HCT116 (cell line): ENCODE measurements at places on chromosomes 7 and 10.

DNA sequence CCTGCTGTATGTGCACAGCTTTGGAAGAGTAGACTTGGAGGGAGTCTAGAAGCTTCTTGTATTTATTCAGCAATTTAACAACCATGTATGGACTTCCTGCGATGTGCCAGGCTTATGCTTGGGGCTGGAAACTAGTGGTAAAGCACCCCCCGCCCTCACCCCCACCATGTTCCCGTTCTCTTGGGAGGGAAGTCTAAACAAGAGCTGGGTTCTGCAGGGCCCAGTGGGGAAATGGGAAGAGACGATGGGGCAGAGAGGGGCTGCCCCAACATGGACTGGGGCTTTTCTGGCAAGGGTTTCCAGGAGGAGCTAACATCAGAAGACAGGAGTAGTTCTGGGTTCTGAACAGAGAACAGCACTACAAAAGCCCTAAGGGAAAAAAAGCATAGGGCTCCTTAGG is 8.0 kb downstream of the RASSF4 start:
- DNase-seq: no peak

DNA sequence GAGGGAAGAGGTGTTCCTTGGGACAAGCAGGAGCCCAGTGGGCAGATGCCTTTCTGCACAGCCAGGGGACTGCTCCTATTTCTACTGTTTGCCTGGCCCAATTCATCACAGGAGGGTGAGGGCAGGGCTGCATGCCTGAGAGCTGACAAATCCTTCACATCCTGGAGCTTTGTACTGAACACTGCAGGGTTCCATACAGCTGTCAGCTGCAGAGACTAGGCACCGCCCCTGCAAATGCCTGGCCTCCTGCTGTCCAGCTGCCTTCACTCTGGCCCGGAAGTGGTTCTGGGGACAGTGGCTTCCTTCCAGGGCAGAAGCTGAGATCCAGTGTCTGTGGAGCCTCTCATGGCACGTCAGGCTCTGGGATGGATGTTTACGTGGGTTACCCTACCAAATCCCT is 470.7 kb downstream of the DNAJB6 start:
- peak; percentile 40 for DNase-seq

DNA sequence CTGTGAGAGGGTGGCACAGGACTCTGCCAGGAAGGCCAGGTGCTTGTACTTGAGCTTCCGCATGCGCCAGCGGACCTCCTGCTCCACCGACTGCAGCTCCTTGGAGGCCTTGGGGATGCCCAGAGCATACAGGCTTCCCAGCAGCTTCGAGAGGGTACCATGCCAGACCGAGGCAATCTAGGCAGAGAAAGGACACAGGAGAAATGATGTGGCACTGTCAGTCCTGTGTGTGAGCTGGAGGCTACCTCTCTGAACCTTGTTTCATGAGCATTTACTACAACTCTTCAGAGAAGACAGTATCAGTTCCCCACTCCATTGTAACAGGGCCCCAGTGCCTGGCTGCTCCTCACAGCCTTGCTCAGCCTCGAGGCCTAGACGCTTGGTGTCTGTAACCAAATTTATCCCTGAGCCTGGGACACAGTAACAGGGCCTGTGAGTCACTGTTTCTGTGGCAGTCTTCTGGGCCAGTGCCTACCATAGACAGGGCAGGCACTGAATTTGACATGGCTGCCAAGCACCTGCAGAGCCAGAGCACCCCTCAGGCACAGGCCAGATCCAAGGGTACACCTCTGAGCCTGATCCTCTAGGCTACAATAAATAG is 5.8 kb downstream of the TBRG4 start:
- no peak for DNase-seq

DNA sequence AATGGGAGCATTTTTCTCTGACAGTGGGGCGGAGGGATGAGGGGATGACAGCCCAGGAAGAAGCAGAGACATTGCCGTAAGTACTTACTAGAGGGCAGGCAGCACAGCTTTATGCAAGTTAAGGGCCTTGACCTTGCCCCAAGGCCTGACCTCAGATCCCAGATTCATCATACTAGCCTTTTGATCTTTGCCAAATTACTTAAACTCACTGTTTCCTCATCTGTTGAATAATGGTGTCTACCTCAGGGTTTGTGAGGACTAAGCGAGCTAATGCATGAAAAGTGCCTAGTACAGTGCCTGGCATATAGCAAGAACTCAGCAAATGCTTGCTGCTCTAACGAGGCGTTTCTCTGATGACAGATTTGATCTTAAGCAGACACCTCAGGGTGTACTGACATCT is 3.5 kb upstream of the SEMA4G start:
- no peak for DNase-seq

DNA sequence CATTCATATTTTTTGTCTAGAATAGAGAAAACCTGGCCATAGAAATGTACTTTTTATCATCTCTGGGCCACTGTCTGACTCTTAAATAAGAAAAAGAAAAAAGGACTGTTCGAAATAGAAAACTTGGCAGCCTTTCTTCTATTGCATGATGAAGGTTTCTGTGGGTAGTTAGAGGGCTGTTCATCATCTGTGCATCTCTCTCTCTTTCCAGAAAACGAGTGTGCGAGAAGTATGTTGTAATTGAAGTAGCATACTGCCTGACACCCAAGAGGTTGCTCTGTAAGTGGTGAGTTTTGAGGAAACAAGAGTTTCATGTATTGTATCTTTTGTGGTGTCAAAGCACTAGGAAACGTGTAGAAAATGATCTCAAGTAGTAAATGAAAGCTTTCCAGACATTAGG is 343.2 kb upstream of the TMEM229A start:
- DNase-seq: no peak

- DNase-seq: peak; percentile 6
These were observed 589.5 kb downstream of the ARL4A start for GRCh38 chr7:13276977-13277376.

GRCh38 chr10:15704581-15704968 is 15.1 kb downstream of the ITGA8 start:
- DNase-seq: no peak

DNA sequence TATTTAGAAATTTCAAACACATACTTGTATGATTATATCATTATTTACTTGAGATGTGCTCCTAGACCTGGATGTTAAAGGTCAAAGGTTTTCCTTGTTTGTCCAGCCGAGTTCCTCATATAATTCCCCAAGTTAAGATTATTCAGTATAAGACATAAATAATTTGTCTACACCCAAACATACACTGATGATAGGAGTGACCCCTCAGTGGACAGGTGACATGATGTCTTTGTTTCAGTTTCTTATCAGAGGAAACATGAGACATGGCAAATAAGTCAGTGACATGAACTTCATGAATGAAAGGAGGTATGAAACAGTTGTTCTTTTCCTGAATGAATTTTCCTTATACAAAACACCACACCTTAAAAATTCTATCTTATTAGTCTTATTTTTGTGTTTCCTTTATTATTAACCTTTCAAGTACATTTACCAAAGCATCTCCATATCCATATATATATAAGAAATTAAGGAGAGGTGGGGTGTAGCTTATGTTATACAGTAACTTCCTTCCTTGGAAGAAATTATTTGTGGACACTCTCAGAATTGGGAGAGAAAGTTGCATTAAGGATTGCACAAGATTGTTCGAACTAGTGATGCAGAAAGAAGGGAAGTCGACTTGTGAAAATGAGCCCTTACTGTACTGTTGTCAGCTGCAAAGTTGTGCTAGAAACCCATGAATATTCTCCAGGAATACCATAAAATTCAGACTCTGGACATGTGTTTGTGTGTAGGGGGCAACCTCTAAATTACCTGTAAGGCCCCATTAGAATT is 60.5 kb downstream of the POM121L12 start:
- no peak for DNase-seq

DNA sequence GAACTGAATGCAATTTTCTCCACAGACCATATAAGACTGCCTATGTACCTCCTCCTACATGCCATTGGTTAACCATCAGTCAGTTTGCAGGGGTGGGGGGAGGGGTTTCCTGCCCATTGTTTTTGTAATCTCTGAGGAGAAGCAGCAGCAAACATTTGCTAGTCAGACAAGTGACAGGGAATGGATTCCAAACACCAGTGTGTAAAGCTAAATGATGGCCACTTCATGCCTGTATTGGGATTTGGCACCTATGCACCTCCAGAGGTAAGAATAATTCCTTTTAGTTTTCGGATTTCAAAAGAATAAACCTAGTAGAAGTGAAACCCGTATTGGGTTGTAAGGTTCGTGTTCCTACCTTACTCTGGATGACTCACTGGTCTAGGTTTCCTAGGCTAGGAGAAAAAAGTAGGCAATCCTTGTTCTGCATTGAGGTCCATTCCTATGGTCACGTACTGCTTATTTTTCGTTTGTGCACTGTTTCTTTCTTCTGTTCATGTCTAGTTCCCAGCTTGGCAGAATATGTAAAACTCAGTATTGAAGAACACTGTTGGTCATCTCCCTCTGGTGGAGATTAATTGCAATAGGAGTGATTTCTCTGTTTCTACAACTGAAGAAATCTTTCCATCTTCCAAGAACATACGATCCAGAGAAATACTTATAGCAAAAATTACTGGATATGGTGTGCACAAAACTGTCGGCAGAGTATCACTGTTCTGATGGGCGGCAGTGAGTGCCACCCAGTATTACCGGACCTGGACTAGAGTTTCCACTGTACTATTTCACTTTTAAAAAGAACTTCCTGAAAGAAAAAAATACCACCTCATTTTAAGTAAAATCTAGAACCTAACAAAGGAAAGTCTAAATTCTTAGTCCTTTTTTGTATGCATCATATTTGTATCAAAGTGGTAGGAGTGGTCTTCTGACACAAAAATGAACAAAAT is at the start of gene AKR1C3:
TSS of gene AKR1C3 (plus strand) at position 150 of the 941 bp plus-strand sequence. CDS start at position 181, 31 bp downstream.
- peak; percentile 51 for DNase-seq

DNA sequence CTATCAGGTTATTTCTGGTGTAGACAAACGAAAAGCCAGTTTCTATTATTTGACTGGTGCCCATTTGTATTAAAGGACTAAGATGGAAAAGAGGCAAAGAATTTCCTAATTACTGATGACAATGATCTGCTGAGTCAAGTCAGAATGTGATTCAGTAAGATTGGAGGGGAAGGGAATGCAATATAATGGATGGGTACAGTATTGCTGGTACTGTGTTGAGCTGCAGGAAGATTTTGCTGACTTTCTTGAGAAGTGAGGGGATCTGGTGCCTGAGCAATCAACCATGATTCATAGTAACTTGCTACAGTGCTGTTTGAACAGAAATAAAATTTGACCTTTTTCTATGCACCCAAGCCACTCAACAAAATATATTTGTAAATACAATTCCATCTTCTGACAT is 139.1 kb upstream of the RHEB start:
- DNase-seq: no peak

DNA sequence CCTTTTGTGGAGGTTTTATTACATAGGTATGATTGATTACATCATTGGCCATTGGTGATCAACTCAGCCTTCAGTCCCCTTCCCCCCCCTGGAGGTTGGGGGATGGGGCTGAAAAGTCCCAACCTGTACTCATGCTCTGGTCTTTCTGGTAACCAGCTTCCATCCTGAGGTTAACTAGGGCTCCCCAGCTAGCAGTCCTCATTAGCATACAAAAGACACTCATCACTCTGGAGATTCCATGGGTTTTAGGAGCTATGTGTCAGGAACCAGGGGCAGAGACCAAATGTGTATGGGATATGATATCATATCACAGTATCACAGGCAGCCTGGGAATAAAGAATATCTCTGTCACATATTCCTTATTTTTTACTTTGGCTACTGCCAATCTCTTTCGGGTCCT is 13.6 kb downstream of the CCSER2 start:
- no peak for DNase-seq

- DNase-seq: no peak
These were observed 489.2 kb downstream of the MDFIC start for GRCh38 chr7:115410972-115411686.

DNA sequence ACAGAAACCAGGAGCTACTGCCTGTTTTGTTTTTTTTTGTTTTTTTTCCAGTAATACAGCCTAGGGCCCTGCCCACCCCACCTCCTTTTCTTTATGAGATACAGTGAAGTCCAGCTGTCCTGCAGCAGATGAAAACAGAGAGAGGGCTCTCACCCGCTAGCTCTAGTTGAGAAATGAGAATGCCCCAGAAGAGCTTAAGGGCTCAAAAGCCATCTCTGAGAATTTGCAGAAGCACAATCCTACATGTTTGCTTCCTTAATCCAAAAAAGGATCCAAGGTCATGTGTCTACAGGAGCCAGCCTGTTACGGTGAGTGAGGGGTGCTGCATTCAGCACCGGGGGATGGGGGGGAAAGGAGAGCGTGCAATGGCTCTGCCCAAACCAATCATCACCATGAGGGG is 122.7 kb downstream of the KCNMA1 start:
- DNase-seq: no peak

GRCh38 chr10:63021225-63021624 is 111.9 kb upstream of the NRBF2 start:
- no peak for DNase-seq

DNA sequence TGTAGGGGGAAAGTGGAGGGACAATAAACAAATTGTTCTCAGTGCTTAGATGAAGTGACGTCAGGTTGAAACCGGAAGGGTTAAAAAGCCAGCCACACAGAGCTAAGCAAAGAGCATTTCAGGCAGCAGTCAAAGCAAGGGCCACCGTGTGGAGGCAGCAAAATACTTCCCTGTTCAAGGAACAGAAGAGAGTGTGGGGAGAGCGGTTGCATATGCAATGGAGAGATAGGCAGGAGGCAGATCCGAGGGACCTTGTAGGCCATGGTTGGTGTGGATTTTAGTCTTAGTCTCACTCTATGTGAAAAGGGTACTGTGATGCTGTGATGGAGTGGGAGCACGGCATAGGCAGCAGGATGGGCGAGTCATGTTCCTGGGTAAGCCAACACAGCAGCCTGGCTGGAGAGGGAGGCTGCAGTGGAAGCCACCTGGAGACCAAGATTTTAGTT is 3.8 kb upstream of the STN1 start:
- DNase-seq: peak; percentile 44

DNA sequence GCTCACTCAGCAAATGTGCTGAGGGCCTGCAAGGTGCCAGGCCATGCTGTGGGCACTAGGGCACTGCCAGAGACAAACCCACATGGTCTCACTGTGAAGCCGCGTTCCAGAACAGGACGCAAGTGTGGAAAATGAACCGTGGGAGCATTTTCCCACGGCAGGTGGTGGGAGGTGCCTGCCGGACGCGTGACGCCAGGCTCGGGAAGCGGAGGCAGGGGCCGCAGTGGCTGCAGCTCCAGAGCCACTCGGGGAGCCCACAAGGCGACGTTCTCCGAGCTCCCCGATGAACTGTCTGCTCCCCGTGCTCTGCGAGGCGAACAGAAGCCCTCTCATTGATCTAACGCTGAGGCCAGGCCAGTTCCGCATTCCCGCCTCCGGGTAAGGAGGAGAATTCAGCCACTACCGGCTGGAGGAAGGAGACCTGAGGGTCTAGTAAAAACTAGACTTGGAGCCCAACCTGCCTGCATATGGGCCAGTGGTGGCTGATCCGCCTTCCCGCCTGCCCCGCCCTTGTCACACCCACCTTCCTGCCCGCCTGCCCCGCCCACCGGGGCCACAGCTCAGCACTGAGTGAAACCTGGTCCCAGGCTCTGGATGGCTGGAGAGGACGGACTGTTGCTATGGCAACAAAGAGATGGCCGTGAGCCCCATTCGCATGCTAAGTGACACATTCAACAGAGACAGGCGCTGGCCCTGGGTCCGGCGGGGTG is 13.1 kb downstream of the ADGRA1 start:
- DNase-seq: no peak

- no peak for DNase-seq
These were observed 498 bp downstream of the NDST2 start for GRCh38 chr10:73810735-73811465.
